ENCODE measurements at places on chromosomes 16 and 17.

GRCh38 chr16:81873843-81874752 is 95.0 kb downstream of the PLCG2 start:
- DNase-seq = peak; percentile 61

DNA sequence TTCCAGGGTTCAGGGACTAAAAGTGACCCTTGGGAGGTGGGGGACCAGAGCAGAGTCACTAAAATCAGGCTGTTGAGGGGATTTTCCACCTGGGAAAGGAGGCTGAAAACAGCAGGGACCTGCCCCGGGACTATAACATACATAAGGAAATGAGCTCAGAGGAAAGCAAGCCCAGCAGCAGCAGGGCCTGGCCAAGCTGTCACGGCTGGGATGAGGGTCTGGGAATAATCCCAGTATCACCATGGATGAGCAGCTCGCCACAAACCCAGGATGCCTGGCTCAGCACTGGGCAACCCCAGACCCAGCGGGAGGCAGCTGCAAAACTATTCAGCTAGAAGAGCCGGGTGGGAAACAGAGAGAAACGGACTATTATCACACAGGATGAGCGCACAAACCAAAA is 72.4 kb downstream of the RPH3AL start:
- no peak for DNase-seq

- peak; percentile 90 for DNase-seq
Measured at GRCh38 chr17:71409712-71410111, 711.1 kb upstream of the SOX9 start.

GRCh38 chr16:72536723-72537435 is 364.9 kb upstream of the PMFBP1 start:
- DNase-seq = peak; percentile 8

GRCh38 chr17:39683295-39683939 is 4.4 kb downstream of the PGAP3 start:
- no peak for DNase-seq

- DNase-seq = no peak
Measured at GRCh38 chr17:48646183-48647102, 20.3 kb upstream of the HOXB9 start.

DNA sequence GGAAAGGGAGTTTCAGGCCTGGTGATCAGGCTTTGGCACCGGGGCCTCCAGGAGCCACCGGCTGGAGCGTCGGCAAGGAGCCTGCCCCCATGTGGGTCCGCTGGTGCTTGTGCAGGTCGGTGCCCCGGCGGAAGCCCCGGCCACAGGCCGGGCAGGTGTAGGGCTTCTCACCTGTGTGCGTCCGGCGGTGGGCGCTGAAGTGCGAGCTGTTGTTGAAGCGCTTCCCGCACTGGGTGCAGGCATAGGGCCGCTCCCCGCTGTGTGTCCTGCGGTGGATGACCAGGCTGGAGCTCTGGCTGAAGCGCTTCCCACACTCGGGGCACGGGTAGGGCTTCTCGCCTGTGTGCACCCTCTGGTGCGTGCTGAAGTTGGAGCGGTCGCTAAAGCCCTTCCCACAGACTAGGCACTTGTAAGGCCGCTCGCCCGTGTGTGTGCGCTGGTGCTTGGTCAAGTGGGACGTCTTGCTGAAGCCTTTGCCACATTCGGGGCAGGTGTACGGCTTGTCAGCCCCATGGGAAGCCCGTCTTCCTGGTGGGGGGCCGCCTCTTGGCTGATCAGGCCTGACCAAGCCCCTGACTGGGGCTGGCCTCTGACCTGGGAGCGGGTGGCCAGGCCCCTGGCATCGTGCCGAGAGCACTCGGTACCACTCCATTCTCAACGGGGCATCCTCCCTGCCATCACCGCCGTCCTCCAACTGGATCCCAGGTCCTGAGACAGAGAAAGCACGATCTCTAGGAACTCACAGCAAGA is 14.4 kb downstream of the ZNF500 start:
- DNase-seq = no peak

GRCh38 chr17:32007463-32008298 is 498 bp downstream of the LRRC37B start:
- DNase-seq = peak; percentile 56
